ENCODE measurements at places on chromosomes 5 and 9.
A peak's percentile ranks its signal among the peaks of the same experiment; 100 is the strongest.

DNA sequence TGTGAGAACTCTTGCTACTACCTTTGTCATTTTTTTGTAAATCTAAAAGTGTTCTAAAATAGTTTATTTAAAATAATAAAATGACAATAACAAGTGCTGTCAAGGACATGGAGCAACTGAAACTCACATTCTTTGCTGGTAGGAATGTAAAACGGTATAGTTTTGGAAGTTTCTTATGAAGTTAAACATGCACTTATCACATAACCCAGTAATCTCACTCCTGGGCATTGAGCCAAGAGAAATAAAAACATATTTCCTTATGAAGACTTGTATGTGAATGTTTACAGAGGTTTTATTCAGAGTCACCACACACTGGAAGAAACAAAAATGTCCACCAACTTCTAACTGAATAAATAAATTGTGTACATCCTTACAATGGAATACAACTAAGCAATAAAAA, 46.0 kb upstream of the COL15A1 start:
- DNase-seq, result peak; percentile 54

DNA sequence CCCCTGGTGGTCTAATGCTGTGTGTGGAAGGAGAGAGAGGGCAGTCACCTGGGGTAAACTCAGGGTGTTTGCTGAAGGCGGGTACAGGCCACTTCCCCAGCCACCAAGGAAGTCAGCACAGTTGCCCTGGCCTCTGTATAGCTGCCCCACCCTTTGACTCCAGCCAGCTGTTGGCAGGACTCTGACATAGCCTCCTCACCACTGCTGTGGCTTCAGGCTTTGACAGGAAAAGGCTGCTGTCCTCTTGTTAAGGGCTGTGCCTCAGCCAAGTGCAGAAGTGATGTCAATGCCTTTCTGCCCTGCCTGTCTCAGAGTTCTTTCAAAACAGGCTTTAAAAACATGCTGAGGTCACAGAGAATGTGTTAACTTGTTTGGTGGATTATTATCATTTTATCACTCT, 487.2 kb upstream of the KLF4 start:
- no peak for DNase-seq

- DNase-seq, result no peak
These were observed 49.2 kb downstream of the TMEM174 start for GRCh38 chr5:73222173-73222572.

- no peak for DNase-seq
These were observed 296.5 kb upstream of the ITGA1 start for GRCh38 chr5:52491071-52491787.

GRCh38 chr9:37575511-37575914, 667 bp downstream of the FBXO10 start:
- no peak for DNase-seq

GRCh38 chr9:75666856-75667554, 223.5 kb upstream of the PCSK5 start:
- no peak for DNase-seq

- no peak for DNase-seq
These were observed 400.7 kb downstream of the KIAA0825 start for GRCh38 chr5:94217745-94218144.

DNA sequence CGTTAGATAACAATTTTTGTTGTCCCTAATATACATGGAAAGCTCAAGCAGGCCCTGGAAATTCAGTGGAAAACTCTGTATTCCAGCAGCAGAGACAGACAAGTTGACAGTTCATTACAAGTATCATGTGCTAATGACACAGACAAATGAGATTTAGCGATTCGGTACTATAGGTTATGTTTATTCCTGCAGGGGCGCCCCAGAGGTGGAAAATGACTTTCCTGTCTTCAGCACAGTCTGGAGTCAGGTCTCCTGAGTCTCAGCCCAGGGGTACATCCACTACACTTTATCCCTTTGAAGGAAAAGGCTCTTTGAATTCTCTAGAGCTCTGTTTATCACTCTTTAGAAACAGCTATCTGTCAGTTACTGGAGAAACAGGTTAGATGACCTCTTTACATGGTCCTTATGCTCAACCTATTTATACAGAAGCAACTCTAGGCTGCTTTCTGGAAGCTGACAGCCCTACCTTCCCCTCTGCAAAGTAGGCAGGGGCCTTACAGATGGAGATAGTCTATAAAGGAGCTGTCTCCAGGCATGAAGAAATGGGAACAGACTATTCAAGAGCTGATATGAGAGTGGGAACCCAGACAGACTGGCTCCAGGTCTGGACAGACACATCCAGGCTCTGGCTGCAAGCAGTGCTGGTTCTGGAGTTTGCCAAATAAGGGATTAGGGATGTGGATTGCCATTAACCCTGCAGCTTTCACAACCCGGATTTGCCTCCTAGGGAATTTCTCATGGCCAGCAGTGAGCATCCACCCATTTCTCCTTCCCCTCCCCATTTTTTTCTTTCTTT, 7.2 kb upstream of the SLC31A2 start:
- no peak for DNase-seq

DNA sequence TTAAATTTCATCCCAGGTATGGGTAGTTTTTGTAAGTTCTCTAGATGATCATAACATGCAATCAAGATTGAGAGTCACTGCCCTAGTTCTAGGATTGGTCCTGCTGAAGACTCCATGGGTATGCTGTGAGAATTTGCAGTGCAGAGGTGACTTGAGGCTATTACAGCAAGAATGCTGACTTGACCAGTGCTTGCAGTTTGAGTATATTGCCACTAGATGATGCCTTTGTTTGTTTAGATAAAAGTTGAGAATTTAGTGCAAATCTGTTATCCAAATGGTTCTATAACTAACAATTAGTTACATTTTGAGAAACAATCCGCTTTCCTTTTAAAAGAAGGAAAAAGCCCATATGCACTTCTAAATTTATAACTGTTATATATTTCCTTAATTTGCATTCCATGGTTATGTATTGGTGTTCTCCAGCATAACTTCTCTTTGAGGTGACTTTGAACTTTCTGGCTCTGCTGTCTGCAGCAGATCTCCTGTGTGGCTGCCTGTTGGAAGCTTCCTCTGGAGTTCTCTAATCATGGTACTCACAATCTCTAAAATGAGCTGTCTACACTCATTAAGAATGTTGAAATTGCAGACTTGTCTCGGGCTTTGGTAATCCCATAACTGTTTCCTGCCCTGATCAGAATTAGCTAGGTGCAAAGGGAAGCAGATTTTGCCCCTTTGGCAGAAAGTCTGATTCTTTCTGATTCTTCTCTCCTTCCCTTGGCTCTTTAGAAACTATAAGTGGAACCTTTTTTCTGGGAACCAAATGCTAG, 24.9 kb downstream of the MELK start:
- peak; percentile 52 for DNase-seq

DNA sequence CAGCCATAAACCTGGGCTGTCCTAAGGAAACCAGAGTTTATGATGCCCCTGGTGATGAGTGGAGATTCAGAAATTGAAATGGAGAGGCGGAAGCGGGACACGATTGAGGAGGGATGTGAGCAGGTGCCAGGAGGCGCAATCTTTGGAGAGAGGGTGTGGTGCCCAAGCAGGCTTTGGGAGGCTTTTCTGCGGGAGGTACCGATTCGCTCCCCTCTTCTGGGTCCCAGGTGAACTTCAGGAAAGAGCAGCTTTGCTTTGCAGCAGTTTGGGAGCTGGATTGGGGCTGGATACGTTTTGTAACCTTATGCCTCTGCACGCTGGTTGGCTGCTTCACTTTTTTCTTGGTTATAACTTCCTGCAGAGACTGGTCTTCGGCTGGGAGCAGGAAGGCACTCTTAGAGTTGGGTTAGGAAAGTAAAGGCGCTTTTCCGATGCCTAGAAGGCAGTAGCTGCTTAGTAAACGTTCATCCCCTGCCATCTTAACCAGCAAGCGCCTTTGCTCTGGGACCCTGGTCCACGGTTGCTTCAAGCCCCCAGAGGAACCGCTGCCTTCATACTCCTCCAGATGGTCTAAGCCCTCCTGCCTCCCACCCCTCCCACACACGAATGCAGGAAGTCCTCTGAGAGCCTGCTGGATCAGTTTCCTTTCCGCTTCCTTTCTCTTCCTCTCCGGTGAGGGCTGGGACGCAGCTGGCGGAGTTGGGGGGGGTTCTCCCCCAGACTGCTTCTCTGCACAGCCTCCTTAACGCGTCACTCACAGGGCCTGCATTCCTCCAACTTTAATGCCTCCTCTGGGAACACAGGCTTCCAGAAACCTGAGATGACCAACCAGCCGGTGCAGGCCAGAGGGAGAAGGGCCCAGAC, 15.2 kb upstream of the NEK6 start:
- DNase-seq, result no peak

- no peak for DNase-seq
These were observed 352.4 kb downstream of the GLIS3 start for GRCh38 chr9:3947588-3947845.

DNA sequence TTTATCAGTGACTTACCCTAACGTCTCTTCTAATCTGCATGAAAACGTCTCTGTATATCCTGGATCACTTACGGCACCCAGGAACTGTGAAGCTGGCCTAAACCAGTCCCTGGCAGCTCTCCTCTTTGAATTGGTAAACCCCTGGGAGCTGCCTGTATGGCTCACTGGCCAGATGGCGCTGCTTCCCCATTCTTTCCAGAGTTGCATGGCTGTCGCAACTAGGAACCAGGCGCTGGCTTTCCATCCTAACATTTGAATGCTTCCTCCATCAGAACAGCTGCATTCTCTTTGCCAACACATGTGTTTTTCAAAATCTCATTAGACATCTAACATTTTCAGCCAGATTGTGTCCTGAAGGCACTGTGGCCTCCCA, 8.0 kb upstream of the PCA3 start:
- DNase-seq, result no peak

GRCh38 chr5:41517909-41518308, 7.5 kb upstream of the PLCXD3 start:
- peak; percentile 7 for DNase-seq

- DNase-seq, result no peak
These were observed 100.4 kb downstream of the EBF1 start for GRCh38 chr5:158999339-158999738.

GRCh38 chr5:88404405-88404804, 135.8 kb upstream of the TMEM161B start:
- DNase-seq, result no peak

DNA sequence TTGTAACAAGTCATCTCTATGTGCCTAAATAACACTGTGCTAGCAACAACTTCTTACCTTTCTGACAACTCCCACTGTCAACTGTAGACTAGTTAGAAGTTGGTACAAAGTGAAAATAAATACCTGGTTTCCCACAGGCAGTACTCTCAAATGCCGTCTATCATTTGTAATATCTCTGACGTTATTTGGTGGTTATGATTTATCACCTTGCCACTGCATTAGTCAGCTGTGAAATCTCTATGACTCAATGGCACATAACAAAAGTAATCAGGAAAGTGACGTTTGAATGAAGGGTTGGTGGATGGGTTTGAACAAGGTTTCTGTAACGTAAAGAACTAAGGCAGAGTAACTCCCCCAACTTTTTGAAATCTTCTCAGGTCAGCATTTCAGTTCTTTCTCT, 592.3 kb downstream of the MAT2B start:
- peak; percentile 99 for DNase-seq

DNA sequence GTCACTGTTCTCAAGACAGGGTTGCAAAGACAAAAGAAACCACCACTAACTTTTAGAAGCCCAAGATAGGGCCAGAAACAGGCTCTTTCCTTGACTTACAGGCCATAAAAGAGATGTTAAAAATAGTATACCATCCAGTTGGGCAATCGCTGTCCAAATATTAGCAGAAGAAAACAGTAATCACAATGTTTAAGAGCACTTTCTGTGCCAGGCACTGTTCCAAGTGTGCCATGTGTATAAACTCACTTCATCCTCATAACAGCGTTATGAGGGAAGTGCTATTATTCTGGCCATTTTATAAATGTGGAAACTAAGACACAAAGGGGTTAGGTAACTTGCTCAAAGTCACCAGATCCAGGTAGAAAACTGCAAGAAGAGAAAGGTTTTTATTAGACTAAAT, 111.7 kb downstream of the KCNN2 start:
- DNase-seq, result no peak

DNA sequence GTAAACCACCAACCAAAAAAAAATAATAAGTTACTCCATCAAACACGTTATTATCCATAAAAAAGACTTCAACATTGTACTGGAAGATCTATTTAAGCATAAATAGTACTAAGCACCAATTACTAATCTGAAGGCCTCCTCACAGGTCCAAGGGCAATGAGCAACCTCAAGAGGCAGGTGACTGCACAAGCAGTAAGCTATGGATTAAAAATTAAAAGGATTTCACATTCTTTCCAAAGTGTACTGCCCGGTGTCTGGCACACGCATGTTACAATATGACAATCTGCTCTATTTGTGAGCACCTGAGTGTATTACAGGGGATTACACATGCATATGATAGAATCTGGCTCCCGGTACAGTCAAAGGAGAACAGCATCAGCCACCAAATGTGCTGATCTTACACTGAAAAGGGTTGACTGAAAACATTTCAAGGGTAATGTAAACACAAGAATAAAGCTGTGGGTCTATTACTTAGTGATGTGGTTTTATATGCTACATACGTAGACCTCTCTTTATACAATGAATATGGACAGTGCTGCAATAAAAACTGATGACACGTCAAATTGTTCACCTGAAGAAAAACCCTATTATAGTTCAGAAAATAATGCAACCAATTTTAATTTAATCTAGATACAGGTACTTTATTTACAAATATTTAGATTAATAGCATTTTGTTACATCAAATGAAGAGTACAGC, 22.8 kb downstream of the RAB14 start:
- DNase-seq, result no peak
